Mucosa of descending colon (tissue), 3 donors: ENCODE measurements at places on chromosomes 2 and 18. TPM values are rescaled to one million over a fixed set of nuclear protein-coding genes. Genes with fewer than 3 reads are reported as not detected.
A peak's percentile ranks its signal among the peaks of the same experiment; 100 is the strongest.

DNA sequence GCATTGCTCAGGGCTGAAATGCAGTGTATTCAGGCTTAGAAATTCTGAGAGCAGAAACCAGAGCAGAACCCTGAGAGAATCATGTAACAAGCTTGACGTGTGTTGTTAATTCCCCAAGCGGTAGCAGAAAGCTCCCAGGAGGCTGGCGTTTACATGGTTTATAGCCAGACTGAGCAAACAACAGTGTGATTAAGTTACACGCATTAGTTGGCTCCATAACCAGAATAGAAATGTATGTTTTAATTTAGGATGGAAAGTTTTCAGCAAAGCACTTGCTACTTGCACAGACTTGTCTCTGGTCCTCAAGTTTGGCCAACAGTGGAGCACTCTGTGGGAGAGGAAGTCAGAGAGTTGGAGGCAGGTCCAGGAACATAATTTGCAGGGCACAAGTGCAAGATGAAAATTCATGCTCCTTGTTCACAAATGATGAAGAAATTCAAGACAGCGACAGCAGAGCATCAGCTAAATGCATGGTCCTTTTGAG, 69.3 kb downstream of the MAPK4 start:
- no peak for DNase-seq

GRCh38 chr18:66764230-66764629, 160.3 kb upstream of the CDH19 start:
- no peak for DNase-seq

- no peak for DNase-seq
These were observed 2.3 kb upstream of the PLEKHH2 start for GRCh38 chr2:43634604-43635306.

- no peak for DNase-seq
These were observed 87.2 kb downstream of the SOWAHC start for GRCh38 chr2:109701362-109701761.

GRCh38 chr2:162824304-162824703, 14.3 kb downstream of the KCNH7 start:
- no peak for DNase-seq

DNA sequence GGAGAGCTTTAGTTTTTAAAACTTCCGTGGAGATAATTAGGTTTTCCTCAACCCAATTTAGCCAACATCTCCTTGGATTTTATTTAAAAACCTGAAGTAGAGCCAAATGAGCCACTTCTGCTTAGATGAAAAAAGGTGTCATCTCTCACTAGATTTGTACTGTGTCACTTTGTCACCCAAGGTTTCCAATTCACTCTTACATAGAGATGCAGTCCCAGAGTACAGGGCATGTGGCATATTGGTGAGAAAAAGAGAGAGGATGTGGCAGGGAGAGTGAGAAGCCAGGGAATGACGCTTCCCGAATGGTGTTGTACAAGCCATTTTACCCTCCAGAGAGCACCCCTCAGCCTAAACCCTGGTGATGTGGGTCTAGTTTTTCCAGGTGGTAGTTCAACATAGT, 44.4 kb upstream of the CTLA4 start:
- no peak for DNase-seq

DNA sequence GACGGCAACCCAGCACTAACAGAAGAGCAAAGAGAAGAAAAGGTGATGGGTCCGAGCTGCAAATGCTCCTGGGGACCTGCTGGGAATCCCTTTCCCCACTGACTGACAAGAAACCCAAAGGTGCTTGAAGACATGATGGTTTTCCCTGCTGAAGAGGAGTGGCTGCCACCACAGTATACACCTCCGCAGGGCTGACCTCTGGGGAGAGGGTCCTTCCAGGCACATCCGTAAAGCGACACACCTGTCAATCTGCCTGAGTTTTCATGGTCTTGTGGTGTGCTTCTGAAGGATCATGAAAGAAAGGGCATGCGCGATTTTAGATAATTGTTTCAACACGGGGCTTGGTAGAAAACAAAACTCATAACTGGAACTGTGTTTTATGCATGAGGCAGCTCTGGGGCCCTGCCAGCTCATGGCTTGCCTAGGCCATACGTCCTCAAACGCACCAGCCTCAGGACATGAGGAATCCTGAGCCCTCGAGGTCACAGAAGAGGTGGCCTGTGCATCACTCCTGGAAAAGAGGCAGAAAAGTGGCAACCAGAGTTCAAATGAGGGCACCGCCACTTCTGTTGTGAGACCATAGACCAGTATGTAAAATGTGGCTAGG, 51.8 kb downstream of the SERTAD2 start:
- DNase-seq: no peak

GRCh38 chr2:68512326-68512725, 44.9 kb downstream of the APLF start:
- no peak for DNase-seq

The ASXL3 gene
- total RNA-seq: 8.5 TPM

- DNase-seq: no peak
These were observed 87.0 kb downstream of the SPHKAP start for GRCh38 chr2:228094377-228094921.

The ALLC gene
- not detected for total RNA-seq

GRCh38 chr2:218291318-218292047, 820 bp downstream of the TMBIM1 start:
- no peak for DNase-seq

- DNase-seq: no peak
These were observed 70.7 kb downstream of the MYOM1 start for GRCh38 chr18:3148930-3149535.

GRCh38 chr2:210913461-210913860, 357.1 kb downstream of the CPS1 start:
- DNase-seq: no peak

DNA sequence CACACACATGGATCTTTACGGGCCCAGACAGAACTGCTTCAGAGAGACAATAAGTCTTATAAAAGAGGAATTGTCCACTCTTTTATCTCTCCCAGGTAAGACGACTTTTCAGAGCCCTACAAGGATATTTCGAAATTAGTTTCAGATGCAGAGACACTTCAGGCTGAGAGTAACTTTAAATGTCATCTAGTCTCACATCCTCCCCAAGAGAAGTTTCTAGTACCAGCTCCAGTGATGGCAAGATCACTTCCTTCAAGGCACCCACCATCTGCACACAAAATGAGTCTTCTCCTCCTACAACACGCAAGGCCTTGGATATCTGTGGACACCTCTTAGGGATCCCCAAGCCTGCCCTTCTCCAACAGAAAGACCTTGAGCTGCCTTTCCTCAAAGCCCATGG, 39.0 kb upstream of the KLHL29 start:
- DNase-seq: no peak

DNA sequence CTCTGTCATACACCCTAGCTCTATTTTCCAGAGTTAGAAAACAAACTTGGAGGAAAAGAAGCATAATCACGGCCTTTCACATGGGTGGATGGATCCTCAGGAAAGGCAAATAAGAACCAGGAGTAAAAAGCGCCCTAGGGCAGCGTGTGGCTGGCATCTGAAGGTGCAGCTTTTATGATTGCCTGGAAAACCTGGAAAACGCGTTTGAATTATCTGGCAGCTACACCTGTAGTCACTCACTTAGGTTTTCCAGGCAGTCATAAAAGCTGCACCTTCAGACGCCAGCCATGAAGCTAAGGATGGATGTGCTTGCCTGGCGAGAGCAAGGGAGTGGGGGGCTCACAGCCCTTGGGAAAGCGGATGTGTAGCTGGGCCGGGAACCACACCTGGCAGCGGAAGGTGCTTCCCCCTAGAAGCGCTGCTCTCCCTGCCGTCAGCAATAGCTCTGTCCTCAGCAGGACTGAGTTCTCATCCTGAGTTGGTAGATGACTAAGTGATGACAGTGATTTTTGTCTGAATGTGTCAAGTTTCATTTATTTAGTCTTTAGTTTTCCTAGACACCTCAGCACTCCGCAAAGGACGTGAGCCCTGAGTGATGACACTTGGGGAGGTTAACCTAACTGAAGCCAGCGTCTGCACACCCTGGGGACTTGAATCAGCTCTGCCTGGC, 82.0 kb downstream of the DCDC2C start:
- DNase-seq: no peak

DNA sequence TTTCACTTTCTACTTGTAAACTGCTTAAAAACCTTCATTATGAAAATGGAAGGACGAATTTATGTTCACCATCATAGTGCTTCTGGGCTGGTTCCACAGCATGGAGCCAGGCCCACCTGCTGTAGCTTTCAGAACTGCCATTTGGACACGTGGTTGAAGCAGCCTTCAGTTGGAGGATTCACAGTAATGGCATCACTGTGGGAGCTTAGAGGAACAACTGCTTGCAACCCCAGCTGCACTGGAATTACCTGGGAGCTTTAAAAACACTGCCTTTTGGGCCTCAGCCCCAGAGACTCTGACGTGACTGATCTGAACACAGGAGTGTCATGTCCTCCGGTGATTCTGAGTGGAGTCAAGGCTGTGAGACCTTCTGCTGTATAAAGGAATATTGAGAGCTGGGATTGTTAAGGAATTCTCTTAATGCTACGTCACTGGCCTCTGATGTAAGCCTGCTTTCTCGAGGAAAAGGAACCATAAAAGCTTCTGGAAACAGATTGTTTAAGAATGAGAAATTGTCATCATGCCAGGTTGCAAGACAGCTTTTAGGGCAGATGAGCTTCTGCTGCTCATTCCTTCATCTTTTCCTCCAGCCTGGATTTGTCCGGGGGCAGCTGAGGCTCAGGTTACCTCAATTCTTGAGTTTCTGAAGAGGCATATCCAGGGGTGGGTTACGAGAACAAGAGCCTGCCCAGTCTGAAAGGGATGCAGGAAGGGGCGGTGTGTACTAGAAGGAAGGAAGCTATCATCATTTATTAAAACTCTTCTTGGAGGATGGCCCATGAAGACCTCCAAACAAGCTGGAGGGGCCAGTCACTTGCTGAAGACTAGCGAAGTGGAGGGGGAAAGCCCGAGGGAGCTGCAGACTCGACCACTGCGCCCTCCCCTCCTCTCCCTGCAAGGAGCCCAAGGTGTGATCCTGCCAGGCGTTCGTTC, 1.3 kb upstream of the IL1R1 start:
- no peak for DNase-seq

GRCh38 chr2:147330925-147331324, 513.9 kb upstream of the ACVR2A start:
- DNase-seq: no peak

GRCh38 chr18:54805571-54806334, 22.5 kb upstream of the RAB27B start:
- DNase-seq: no peak

GRCh38 chr2:31428001-31428418, 13.5 kb upstream of the XDH start:
- peak; percentile 16 for DNase-seq

DNA sequence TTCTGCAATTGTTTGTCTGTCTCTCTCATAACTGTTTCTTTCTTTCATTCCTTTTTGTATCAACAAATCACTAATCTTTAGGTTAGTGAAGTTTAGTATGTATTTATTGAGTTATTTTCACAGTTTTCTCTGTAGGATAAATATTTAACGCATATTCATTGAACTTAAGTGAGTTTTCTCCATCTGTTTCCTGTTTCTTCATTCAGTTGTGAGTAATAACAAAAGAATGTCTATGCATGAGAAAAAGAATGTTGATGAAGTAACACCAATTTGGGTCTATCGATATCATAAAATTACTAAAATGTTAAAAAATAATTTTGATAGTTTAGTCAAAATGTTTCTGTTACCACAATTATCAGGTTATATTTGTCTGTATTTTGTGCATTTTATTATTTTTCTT, 948.0 kb downstream of the DSC3 start:
- DNase-seq: no peak

DNA sequence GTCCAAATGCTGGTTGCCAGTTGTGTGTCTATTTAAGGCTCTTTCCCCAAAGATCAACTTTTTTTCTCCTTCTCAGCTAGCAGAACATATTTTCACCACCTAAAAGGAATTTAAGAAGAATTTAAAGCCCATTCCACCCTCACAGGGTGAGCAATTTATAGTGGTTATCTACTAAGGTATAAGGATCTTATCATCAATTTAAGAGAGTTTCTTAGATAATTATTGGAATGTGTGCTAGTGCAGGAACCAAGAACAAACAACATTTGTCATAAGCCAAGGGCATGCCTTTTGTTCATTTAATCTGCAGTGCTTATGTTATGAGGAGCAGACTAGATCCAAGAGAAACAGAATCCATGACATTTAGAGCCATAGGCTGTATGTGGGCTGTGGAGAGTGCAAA, 37.2 kb downstream of the NLRC4 start:
- DNase-seq: no peak

- no peak for DNase-seq
These were observed 98.2 kb upstream of the GCFC2 start for GRCh38 chr2:75808793-75809535.

DNA sequence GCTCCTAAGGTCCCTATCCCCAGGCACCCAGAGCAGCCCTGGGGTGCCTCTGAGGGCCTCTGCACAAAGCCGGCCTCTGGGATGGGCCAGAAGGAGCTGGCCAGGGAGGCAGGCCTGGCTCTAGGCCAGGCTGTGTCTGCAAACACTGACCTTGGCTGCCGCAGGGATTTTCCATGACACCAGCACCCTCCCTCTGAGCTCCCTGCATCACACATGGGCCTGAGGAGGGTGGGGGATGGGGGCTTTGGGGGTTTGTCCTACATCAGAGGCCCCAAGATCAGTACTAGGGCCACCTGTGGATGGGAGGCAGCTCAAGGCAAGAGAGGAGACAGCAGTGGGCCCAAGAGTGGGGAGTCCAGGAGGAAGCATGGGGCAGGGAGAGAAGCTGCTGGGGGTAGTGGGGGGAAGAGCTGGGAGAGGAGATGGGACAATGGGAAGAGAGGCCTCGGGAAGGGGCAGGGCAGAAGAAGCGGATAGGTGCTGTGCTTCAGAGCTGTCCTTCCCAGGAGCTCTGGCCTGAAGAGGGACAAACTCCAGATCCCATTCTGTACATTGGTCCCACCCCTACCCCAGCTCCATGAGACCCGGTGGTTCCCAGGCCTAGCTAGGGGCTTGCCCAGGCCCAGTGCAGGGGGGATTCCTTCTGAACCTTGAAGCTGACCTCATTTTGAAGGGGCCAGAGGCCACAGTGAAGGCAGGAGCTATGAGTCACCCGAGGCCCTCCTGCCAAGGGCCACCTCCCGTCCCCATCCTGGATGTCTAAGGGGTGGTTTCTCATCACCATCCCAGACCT, 28.0 kb downstream of the KCNK3 start:
- DNase-seq: peak; percentile 81

GRCh38 chr2:74447230-74447999, 5.7 kb upstream of the RTKN start:
- no peak for DNase-seq

GRCh38 chr2:180000434-180000833, 6.7 kb downstream of the CWC22 start:
- no peak for DNase-seq

- no peak for DNase-seq
These were observed 459.2 kb downstream of the KCNJ3 start for GRCh38 chr2:155157711-155158110.

GRCh38 chr2:189020179-189020578, 46.0 kb downstream of the COL3A1 start:
- no peak for DNase-seq

DNA sequence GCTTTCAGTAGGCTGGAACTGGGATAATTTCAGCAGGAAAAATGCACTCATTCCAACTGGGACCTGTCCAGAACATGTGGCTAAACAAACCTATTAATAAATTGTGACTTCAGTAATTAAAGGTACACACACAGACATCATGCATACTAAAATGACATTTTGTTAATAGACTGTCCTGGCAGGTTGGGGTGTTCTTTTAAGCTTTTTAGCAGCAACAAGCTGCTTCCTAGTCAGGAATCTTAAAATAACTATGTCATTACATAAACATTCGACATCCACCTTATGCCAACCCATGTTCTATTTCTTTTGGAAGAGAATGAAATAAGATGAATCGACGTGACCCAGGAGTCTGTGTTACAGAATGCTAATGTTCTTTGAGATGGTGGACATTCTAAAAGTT, 435.7 kb downstream of the TXNL1 start:
- DNase-seq: no peak
